ENCODE measurements at places on chromosomes 4 and X. TPM values are rescaled to one million over a fixed set of nuclear protein-coding genes. Genes with fewer than 3 reads are reported as not detected.

SERPINA7 gene
- not detected for total RNA-seq

GRCh38 chrX:75748431-75748830 is 36.6 kb downstream of the MAGEE2 start:
- no peak for DNase-seq

TSPAN6 gene
- total RNA-seq, result 19.2 TPM

GRCh38 chr4:6965329-6965728 is 55.7 kb downstream of the TBC1D14 start:
- DNase-seq, result no peak

DNA sequence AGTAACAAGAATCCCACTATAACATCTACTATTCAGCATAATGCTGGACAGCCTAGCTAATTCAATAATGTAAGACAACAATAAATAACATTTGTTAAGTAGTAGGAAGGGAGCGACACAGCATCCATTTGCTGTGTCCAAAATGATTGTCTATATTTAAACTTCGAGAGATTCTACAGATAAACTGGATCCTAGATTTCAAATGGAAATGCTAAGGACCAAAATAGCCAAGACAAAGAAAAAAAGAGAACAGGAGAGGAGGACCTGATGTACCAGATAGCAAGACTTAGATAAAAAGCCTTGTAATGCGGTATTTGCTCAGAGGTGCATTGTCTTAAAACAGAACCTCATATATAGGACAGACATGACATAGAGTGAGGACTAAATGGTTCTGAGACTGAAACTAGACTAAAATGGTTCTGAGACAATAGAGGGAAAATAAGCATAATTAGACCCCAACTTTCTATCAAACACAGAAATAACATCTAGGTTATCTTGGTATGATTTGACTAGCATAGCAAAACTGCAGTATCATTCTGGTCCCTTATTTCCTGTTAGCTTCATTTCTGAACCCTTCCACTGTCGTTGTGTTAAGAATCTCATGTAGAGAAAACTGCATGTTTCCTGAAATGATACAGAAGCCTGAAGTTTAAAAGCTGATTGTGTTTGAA is 3.8 kb downstream of the HPGDS start:
- no peak for DNase-seq

DNA sequence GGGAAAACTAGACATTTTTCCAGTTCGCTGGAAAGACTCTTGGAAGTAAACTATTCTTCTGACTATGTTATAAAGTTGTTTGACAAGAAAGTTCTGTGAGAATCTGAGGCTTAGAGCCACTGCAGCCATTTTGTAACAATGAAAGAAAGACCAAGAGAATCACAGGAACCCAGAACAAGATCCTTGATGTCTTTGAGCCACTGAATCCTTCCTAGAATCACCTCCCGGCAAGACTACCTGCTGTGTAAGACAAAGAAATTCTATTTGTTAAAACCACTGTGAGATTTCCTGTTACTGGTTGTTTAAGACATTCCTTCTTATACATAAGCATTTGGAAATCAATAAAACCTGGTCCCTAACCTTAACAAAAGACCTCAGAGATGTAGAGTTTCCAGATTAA is 175.7 kb upstream of the RASGEF1B start:
- no peak for DNase-seq

- no peak for DNase-seq
These were observed 171.9 kb downstream of the BMPR1B start for GRCh38 chr4:94929696-94930095.

- DNase-seq, result no peak
These were observed 108.4 kb downstream of the CHIC2 start for GRCh38 chr4:53956053-53956452.

DNA sequence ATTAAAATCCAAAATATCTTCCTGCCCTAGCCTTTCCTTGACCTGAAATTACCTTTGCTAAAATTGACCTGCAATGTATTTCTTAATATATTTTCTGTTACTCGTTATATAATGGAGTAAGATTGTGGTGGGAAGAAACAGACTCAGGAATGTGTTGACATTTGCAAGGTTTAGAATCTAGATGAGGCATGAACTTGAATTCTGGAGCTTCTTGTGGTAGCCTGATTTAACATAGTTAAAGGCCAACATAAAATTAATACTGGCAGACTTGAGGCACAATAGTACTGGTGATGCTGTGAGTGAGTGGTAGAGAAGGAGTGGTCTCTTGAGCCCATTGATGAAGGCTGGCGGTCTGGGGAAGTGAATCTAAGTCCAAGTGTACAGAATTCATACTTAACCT is 197.9 kb upstream of the SPRY1 start:
- DNase-seq, result no peak

PPARGC1A gene
- 44.8 TPM for total RNA-seq

DCAF12L2 gene
- not detected for total RNA-seq

- DNase-seq, result no peak
These were observed 46.5 kb downstream of the EGF start for GRCh38 chr4:109959195-109959594.

- peak; percentile 43 for DNase-seq
These were observed 102.0 kb upstream of the PDLIM3 start for GRCh38 chr4:185637163-185637875.

DNA sequence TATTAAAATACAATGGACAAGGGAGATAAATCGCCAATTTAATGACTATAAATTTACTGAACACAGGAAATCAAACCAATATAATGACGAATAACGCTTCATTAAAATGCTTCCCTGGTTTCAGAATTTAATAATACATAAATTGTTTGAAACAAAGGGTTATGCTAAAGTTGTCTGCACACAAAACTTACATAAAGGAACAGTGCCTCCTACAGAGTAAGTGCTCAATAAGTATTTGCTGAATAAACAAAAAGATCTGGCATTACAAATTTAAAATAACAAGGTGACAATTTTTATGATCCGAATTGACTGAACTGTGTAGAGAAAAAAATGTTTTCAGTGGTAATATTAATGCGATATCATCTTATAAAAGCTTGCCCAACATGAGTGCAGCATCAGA is 69.6 kb downstream of the NOCT start:
- no peak for DNase-seq

GRCh38 chr4:74546057-74546456 is 101.1 kb downstream of the AREG start:
- no peak for DNase-seq

GRCh38 chr4:82381661-82382296 is 8.0 kb upstream of the HNRNPD start:
- DNase-seq, result no peak
